ENCODE measurements at places on chromosomes 13 and 19. TPM values are rescaled to one million over a fixed set of nuclear protein-coding genes. Genes with fewer than 3 reads are reported as not detected.
A peak's percentile ranks its signal among the peaks of the same experiment; 100 is the strongest.

GRCh38 chr19:4768934-4769777, 22.4 kb upstream of the FEM1A start:
- H3K4me3 ChIP-seq, result peak overlapping the region; percentile 28
- H3K27me3 ChIP-seq, result no peaks in the 10 kb centered on the region
- no peaks in the 10 kb centered on the region for H3K4me1 ChIP-seq
- H3K36me3 ChIP-seq, result no peaks in the 10 kb centered on the region

- H3K4me3 ChIP-seq, result no peak overlapping the region
- no peaks in the 10 kb centered on the region for H3K36me3 ChIP-seq
- H3K4me1 ChIP-seq, result peaks cover 19% of the 10 kb centered on the region
- H3K27ac ChIP-seq, result no peak overlapping the region
Observed at GRCh38 chr13:25732111-25732865, 319.5 kb downstream of the SHISA2 start.

GRCh38 chr19:43768273-43769050, 12.3 kb downstream of the KCNN4 start:
- no peaks in the 10 kb centered on the region for H3K36me3 ChIP-seq
- H3K27ac ChIP-seq, result no peak overlapping the region
- H3K4me3 ChIP-seq, result no peak overlapping the region
- no peak for DNase-seq

- DNase-seq, result no peak
- H3K36me3 ChIP-seq, result no peaks in the 10 kb centered on the region
- no peaks in the 10 kb centered on the region for H3K4me1 ChIP-seq
- H3K27ac ChIP-seq, result no peak overlapping the region
Observed at GRCh38 chr19:54302257-54302656, 10.7 kb downstream of the LILRA5 start.

DNA sequence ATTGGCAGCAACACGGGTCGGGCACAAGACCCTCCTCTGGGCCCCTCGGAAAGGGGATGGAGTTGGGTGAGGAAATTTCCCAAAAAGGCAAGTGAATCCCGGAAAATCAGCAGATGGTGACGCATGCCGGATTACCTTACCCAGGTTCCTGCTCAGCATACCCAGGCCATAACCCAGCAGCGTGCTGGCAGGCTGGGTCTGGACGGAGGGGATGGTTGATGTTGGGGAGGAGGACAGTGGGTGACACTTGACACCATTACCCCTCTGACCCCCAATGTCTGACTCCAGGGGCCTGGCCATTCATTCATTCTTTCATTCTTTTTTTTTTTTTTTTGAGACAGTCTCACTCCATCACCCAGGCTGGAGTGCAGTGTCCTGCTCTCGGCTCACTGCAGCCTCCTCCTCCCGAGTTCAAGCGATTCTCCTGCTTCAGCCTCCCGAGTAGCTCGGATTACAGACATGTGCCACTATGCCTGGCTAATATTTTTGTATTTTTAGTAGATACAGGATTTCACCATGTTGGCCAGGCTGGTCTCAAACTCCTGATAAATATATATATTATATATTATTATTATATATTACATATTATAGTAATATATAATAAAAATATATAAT, 799 bp downstream of the PVR start:
- peak; percentile 79 for DNase-seq
- peaks cover 15% of the 10 kb centered on the region for H3K27me3 ChIP-seq
- peaks cover 3% of the 10 kb centered on the region for H3K4me1 ChIP-seq
- H3K4me3 ChIP-seq, result peak overlapping the region; percentile 93

- H3K27ac ChIP-seq, result no peak overlapping the region
- H3K27me3 ChIP-seq, result 0 out of 2 replicates have a peak, but pooled peaks cover 3% of the 10 kb centered on the region
- no peaks in the 10 kb centered on the region for H3K36me3 ChIP-seq
Observed at GRCh38 chr19:54430306-54431254, 15.3 kb downstream of the TTYH1 start.

DNA sequence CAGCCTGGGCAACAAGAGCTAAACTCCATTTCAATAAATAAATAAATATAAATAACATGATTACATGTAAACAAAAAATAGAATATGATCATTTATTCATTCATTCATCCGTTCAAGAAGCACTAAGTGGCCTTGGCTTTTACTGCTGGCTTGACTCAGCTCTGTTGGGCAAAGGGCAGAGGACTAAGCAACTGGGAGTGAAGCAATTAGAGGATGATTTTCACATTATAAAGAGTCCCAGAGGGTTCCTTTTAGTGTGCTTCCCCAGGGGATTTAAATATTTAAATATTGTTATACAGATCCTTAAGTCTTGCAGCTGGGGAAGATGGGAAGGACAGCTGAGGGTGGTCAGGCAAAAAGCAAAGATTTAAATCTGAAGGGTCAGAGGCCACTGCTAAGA, 34.9 kb upstream of the FLT1 start:
- peak overlapping the region; percentile 35 for H3K4me3 ChIP-seq
- H3K27ac ChIP-seq, result no peak overlapping the region
- DNase-seq, result no peak
- peaks cover 40% of the 10 kb centered on the region for H3K27me3 ChIP-seq
- H3K4me1 ChIP-seq, result peaks cover 47% of the 10 kb centered on the region

DNA sequence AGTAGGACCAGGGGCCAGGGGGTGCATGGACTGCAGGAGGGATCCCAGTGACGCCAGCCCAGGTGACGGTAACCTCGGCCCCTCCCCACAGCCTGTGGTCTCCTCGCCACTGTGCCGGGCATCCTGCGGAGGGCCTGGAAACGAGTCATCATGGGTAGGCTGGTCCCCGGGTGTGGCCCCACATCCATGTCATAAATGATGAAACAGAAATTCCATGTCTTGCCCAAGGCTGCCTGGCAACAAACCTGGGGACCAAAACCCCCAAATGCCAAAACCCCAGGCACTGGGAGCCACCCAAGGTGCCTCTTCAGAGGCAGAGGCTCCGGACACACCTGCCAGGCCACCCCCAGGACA, 20.9 kb downstream of the MAP2K2 start:
- DNase-seq, result no peak
- 0 out of 2 replicates have a peak, but pooled peaks cover 7% of the 10 kb centered on the region for H3K36me3 ChIP-seq
- no peaks in the 10 kb centered on the region for H3K4me1 ChIP-seq
- no peaks in the 10 kb centered on the region for H3K27me3 ChIP-seq
- H3K27ac ChIP-seq, result no peak overlapping the region
- H3K4me3 ChIP-seq, result no peak overlapping the region

GRCh38 chr13:50539791-50540530, 303.5 kb downstream of the DLEU7 start:
- peaks cover 6% of the 10 kb centered on the region for H3K36me3 ChIP-seq
- H3K27me3 ChIP-seq, result no peaks in the 10 kb centered on the region
- H3K27ac ChIP-seq, result no peak overlapping the region
- H3K4me1 ChIP-seq, result peaks cover 31% of the 10 kb centered on the region
- H3K4me3 ChIP-seq, result no peak overlapping the region
- no peak for DNase-seq

DNA sequence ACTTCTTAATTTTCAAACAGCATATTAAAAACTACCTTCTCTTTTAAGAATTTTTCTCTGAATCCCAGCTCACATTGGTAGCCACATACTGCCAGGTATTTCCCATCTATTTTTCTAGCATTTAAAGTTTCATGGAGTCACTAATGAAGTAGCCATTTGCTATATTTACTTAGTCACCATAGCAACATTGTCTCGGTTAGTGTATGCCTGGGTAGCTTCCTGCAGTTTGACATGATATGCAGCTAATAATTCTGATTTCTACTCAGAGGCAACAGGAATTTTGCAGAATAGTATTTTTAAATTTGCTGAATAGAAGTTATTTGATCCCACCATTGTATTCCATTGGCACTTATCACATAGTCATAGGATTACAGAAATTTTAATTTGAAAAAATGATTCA, 30.9 kb upstream of the KCTD4 start:
- no peaks in the 10 kb centered on the region for H3K36me3 ChIP-seq
- no peaks in the 10 kb centered on the region for H3K4me1 ChIP-seq
- no peak overlapping the region for H3K4me3 ChIP-seq
- H3K27ac ChIP-seq, result no peak overlapping the region
- DNase-seq, result no peak
- no peaks in the 10 kb centered on the region for H3K27me3 ChIP-seq

- H3K27me3 ChIP-seq, result no peaks in the 10 kb centered on the region
- peaks cover 14% of the 10 kb centered on the region for H3K4me1 ChIP-seq
- no peak for DNase-seq
Observed at GRCh38 chr19:29491995-29492577, 33.7 kb upstream of the VSTM2B start.

DNA sequence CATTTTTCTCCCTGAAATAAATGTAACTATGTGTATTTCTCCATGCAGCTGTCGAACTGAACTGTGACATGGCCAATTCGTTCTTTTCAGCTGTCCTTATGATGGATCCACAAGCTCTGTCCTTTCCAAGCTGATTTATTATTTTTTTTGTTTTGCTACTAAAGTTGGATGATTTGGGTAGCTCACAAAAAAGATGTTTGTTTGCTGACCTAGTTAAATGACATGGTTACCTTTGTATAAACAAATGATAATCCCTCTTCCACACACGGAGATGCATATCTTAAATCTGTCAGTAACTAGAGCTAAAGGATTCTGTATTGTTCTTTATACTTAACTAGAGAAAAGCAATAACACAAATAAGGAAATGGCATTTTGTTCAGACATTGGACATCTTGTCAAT, 884.3 kb upstream of the PCDH20 start:
- no peak overlapping the region for H3K27ac ChIP-seq
- no peak for DNase-seq
- no peaks in the 10 kb centered on the region for H3K27me3 ChIP-seq

DNA sequence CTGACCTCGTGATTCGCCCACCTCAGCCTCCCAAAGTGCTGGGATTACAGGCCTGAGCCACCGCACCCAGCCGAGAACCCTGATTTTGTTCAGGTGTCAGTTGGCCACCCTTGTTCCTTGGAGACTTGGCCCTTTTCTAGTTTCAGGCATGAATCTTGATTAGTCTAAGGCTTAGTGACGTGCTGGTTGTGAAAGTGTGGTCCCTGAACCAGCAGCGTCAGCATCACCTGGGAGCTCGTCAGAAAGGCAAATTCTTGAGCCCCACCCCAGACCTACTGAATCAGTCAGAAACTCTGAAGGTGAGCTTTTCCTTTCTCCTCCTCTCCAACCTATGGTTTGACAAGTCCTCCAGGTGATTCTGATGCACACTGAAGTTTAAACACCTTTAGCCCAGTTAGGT, 35.2 kb downstream of the CACNG6 start:
- H3K4me3 ChIP-seq, result no peak overlapping the region
- H3K27me3 ChIP-seq, result no peaks in the 10 kb centered on the region
- no peaks in the 10 kb centered on the region for H3K36me3 ChIP-seq
- no peak for DNase-seq
- no peak overlapping the region for H3K27ac ChIP-seq

DNA sequence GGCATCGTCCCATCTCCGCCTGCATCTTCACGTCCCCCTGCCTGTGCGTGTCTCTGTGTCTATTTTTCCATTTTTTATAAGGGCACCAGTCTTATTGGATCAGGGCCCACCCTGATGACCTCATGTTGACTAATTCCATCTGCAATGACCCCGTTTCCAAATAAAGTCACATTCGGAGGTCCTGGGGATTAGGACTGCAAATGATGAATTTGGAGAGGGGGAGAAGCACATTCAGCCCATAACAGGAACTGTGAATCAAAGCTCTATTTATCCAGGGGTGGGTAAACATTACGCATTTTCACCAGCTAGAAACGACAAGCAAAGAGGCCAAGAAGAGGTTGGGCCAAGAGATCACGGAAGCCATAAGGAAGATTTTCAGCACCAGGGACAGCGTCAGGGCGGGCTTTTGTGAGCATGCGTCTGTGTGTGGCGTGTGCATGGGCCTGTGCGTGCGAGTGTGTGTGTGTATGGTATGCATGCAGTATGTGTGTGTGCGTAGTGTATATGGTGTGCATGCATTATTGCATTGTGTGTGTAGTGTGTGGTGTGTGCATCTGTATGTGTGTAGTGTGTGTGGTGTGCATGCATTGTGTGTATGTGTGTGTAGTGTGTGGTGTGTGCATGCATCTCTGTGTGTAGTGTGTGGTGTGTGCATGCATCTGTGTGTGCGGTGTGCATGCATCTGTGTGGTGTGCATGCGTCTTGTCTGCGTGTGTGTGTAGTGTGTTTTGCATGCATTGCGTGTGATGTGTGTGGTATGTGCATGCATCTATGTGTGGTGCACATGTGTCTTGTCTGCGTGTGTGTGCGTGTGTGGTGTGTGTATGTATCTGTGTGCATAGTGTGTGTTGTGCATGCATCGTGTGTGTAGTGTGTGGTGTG, 19.6 kb downstream of the CELF5 start:
- no peaks in the 10 kb centered on the region for H3K27me3 ChIP-seq
- peak; percentile 88 for DNase-seq
- no peak overlapping the region for H3K4me3 ChIP-seq
- no peak overlapping the region for H3K27ac ChIP-seq
- H3K36me3 ChIP-seq, result no peaks in the 10 kb centered on the region
- no peaks in the 10 kb centered on the region for H3K4me1 ChIP-seq

GRCh38 chr13:35797991-35798390, 321.5 kb upstream of the MAB21L1 start:
- no peak overlapping the region for H3K27ac ChIP-seq
- no peaks in the 10 kb centered on the region for H3K27me3 ChIP-seq

DNA sequence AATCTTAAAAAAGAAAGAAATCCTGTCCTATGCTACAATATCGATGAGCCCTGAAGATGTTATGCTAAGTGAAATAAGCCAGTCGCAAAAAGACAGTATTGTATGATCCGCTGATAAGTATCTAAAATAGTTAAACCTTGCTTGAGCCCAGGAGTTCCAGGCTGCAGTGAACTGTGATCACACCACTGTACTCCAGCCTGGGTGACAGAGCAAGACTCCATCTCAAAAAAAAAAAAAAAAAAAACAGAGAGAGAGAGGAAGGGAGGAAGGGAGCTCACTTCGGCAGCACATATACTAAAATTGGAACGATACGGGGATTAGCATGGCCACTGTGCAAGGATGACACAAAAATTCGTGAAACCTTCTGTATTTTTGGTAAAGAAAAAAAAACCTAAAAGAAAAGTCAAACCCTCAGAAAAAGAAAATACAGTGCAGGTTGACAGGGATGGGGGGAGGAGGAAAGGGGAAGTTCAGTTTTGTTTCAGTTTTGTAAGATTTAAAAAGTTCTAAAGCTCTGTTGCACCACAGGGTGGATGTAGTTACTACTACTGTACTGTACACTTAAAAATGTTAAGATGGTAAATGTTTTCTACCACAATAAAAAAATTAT, 8.4 kb downstream of the CLASRP start:
- H3K27me3 ChIP-seq, result no peaks in the 10 kb centered on the region
- H3K4me3 ChIP-seq, result no peak overlapping the region
- peaks cover 15% of the 10 kb centered on the region for H3K36me3 ChIP-seq
- H3K4me1 ChIP-seq, result no peaks in the 10 kb centered on the region
- H3K27ac ChIP-seq, result peak overlapping the region; percentile 50

The POSTN gene
- 0.31 TPM for total RNA-seq

The ASPDH gene
- not detected for total RNA-seq

The ADGRE2 gene
- 2.4 TPM for total RNA-seq

The TMEM145 gene
- total RNA-seq, result 1.3 TPM

The FPR1 gene
- not detected for total RNA-seq

The S1PR4 gene
- 0.24 TPM for total RNA-seq

The SRRM5 gene
- total RNA-seq, result not detected

The ZNF468 gene
- total RNA-seq, result 34.9 TPM

The BABAM1 gene
- total RNA-seq, result 78.1 TPM

The IGFL1 gene
- not detected for total RNA-seq

The DKKL1 gene
- total RNA-seq, result not detected

Data from GM23338 (cell line).